ENCODE measurements at places on chromosomes 5 and 9. TPM values are rescaled to one million over a fixed set of nuclear protein-coding genes. Genes with fewer than 3 reads are reported as not detected.

The ZNG1F gene
- 20.5 TPM for total RNA-seq

The LHX3 gene
- total RNA-seq = not detected

The CDX1 gene
- total RNA-seq = 390 TPM

The FYB1 gene
- total RNA-seq = 13.8 TPM

The PCDHB10 gene
- total RNA-seq = 0.76 TPM

The FAM169A gene
- total RNA-seq = 3.5 TPM

The BTNL8 gene
- 141 TPM for total RNA-seq

The ZDHHC11 gene
- total RNA-seq = 20.6 TPM

The RICTOR gene
- 36.4 TPM for total RNA-seq

The ARSK gene
- 0.76 TPM for total RNA-seq

The EIF4E1B gene
- not detected for total RNA-seq

The IL9 gene
- not detected for total RNA-seq

The SNCAIP gene
- total RNA-seq = 2.7 TPM

The S100Z gene
- total RNA-seq = 11.6 TPM

All from Peyer's patch (tissue), 4 donors.